ENCODE measurements at places on chromosomes 7 and 10.

- DNase-seq = no peak
These were observed 15.5 kb downstream of the TECPR1 start for GRCh38 chr7:98236355-98237185.

GRCh38 chr7:117193564-117193963, 129.3 kb downstream of the WNT2 start:
- DNase-seq = no peak

- DNase-seq = no peak
These were observed 166.0 kb downstream of the KMT2E start for GRCh38 chr7:105180002-105180401.

- no peak for DNase-seq
These were observed 100.5 kb upstream of the PPIF start for GRCh38 chr10:79246606-79247275.

DNA sequence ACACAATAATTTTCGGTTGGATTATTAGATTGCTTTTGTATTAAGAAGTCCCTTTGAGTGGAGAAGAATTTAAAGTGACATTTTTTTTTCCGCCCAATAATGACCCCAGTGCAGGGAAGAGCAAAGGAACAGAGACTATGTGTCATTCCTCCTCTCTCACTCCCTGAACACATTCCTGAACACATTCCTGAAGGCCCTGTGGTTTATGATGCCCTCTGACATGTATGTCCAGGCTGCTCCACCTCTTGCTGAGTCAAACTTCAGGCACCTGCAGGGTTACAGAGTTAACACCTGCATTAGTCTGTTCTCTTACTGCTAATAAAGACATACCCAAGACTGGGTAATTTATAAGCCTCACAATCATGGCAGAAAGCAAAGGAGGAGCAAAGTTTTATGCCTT, 704.0 kb upstream of the LRRN3 start:
- no peak for DNase-seq

- DNase-seq = no peak
These were observed 353.6 kb downstream of the CALN1 start for GRCh38 chr7:72058579-72058978.

- DNase-seq = no peak
These were observed 11.2 kb upstream of the CCSER2 start for GRCh38 chr10:84317174-84317573.

Measured in chondrocyte (in vitro differentiated cells).